Stimulated activated CD8-positive, alpha-beta memory T cell treated with anti-CD3 and anti-CD28 coated beads, Interleukin-2, amount 100 ng/mL, for 48 hours (primary cell): ENCODE measurements at places on chromosomes 4 and X.

DNA sequence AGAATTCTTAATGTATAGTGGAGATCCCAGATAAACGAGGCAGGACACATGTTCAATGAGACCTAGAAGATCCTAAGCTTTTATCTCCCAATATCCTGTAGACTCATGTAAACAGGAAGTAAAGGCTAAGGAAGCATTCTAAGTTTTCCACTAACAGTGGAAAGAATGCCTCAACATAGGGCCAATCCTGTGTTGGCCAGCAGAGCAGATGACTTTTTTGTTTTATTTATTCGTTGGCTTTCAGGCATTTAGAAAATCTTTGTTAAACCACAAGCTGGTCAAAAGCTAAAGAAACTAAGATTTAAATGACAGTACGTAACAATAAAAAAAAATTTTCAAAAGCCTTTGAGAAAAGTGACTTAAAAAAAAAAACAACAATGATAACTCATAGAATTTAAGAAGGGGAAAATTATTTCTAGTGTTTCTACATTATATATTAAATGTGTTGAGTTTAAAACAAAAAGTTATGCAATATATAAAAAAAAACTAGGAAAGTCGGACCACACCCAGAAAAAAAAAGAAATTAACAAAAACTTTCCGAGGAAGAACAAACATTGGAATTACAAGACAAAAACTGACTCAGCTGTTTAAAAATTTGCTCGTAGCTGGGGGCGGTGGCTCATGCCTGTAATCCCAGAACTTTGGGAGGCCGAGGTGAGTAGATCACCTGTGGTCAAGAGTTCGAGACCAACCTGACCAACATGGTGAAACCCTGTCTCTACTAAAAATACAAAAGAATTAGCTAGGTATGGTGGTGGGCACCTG is 759.3 kb downstream of the FSTL5 start:
- DNase-seq = no peak

- DNase-seq = peak; percentile 50
Observed at GRCh38 chr4:108030332-108030731, 40.6 kb downstream of the HADH start.

DNA sequence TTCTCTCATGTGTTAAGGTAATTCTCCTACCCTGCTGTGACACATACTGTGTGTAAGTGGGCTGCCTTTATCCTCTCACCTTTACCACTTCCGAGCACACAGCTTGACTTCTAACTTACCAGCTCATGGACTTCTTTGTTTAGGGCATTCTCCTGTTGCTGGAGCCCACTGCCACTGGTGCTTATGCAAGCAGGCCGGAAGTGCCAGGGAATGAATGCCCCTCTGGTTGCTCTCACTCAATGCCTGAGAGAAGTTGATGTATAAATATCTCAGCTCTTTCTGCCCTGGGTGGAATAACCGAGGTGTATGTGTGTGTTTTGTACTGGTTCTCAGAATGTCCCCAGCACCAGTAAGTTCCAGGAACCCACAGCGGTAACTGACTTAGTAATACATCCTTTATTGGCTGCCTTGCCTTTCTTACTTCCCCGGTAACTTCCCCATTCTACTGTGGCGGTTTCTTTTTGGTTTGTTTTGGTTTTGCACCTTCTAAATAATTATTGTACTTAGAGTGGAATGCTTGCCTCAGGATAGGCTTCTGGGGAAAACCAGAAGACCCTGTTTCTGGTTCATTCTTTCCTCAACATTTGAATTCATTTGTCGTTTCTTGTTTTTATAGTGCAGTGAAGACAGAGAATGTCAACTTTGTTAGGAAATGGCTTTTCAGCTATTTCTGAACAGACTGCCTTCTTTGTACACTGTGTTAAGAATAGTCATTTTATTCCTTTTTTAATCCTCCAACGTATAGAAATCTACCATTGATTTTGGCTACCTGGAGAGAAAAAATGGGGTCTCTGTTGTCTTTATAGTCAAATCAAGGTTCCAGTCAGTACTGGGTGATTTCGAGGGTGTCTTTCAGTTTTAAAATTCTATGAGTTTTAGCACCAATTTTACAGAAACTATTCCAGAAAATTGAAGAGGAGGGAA is 45.4 kb downstream of the CXorf58 start:
- DNase-seq = peak; percentile 3

DNA sequence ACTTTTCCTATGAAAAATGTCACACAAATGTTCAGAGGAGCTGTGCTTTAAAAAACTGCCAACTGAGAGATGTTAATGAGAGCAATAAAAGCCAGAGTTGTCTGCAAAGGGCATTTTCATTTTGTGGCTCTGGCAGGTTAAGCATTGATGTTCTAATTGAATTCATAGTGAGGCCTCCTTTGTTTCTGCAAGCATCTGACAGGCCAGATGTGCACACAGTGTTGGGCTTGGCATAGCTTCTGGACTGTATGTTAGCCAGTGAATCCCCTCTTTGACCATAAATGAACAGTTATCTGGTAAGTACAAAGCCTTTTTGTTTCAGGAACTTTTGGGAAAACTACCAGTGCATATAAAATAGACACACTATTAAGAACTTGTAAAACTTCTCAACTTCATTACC is 81.9 kb downstream of the JADE3 start:
- DNase-seq = no peak

DNA sequence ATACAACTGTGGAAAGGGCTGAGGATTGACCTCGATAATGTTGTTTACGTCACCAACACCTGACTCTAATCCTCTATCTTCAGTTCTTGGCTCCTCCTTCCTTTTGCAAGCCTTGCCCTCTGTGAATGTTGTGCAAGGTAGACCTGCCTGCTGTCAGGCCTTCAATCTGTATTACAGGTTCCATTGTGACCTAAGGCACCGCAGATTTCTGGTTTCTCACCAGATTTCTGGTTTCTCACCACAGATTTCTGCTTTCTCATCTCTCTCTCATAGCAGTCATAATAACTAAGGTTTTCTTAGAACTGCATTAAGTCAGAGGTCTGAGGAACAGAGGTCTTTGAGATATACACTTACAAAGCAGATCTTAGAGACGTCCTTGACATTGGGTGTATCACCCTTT is 51.5 kb upstream of the ETNPPL start:
- no peak for DNase-seq

GRCh38 chr4:56303921-56304320 is 83.4 kb downstream of the AASDH start:
- no peak for DNase-seq

- DNase-seq = no peak
Observed at GRCh38 chr4:10577018-10577417, 107.5 kb downstream of the CLNK start.

DNA sequence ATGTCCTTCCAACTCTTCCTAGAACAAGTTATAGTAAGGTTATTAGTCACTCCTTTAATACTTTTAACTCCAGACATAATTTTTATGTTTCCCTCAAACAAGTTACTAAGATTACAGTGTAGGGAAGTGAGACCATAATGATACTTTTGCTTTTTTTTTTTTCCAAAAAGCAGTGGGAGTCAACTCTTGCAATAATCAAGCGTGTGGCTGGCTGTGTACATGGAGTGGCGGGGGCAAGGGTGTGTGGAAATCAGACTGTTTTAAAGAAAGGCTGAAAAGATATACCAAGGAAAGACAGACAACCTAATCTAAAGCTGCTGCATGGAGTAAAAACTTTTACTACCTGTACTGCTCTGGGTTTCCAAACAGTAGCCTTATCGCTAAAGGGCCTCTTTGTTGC is 4.1 kb downstream of the NOA1 start:
- no peak for DNase-seq

DNA sequence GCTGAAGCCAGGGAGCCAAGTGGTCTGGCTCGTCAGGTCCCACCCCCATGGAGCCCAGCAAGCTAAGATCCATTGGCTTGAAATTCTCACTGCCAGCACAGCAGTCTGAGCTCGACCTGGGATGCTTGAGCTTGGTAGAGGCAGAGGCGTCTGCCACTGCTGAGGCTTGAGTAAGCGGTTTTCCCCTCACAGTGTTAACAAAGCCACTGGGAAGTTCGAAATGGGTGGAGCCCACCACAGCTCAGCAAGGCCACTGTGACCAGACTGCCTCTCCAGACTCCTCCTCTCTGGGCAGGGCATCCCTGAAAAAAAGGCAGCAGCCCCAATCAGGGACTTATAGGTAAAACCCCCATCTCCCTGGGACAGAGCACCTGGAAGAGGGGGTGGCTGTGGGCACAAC is 353.8 kb downstream of the NAP1L3 start:
- no peak for DNase-seq

- no peak for DNase-seq
Observed at GRCh38 chr4:84870398-84871163, 95.9 kb downstream of the WDFY3 start.

DNA sequence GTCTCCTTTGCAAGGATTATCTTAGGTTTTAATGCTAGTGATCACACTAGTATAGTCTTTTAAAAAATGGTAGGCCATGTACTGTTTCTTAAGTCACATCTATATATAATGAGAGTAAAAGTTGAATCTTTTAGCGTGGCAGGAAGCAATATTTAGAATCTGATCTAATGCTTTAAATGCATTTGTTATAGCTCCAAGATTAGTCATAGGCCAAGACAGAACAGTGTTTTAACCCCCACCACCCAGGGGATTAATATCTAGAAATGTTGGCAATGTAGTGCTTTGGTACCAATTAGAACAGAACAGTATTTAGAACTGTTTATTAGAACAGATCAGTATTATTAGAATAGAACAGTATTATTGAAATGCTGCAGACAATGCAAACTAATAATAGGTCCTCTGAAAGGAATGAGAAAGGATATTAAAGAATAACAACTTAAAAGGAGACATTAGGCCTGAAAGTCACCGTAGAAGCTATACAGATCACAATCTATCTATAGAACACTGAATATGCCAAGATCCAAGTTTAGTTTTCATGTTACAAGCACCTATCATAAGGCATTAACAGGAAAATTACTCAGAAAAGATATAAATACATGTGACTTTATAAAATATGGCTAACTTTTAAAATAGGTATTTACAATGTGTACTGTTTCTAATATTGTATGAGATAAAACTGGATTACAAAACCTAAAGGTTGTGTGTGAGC is 146.2 kb downstream of the NPNT start:
- DNase-seq = no peak

DNA sequence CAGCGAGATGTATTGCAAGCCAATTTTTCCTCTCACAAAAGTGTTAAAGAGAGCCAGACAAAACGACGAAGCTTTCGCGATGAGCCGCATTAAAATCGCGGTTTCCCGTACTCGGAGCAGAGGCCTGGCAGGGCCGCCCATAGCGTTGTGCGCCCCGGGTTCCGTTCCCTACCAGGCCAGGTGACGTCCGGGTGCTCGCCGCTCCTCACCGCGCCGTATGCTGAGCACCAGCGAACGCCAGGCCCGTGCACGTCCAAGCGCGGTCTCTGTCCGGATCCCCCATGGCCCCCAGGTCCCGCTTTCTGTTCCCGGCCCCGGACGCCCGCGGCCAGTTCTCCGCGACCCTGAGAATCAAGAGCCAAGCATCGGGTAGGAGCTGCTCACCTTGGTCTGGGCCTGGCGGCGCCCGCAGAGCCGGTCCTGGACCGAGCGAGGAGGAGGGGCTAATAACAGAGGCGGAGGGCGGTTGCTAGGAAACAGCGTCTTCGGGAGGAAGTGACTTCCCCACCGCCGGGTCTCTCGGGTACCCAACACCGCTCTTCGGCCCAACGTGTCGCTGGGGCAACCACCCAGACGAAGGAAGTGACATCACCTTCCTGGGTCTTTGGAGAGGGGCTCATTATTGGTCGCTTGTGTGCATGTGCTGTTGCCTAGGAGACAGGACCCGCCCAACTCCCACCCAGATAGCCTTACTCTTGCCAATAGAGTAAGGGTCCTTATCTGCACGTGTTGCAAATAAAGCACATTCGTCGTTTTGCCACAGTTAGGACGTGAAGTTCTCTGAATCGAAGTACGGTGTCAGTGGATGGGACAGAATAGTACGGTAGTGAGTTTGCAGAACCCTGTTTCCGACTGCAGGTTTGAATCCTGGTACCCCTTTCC is at the start of gene MAP9:
MAP9 (minus strand) TSS at position 579 of the 882 bp plus-strand sequence. CDS start 1,115 bp downstream, outside the sequence.
- peak; percentile 79 for DNase-seq

DNA sequence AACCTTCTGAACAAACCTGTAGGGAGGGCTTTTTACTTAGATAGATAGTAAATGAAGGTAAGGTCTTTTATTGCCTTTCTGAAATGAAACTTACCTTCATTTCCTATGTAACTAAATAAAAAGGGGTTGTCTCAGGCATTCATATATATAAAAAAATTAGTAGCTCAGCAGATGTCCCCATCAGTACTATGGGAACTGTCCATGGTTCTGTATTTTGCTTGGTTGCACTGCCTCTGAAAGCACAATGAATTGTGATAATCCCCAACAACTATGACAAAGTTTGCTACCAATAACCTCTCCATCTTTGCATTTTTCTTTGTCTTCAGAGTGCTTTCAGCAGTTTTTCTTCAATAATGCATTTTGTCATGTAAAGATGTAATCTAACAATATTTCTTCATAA is 222.4 kb downstream of the SLIT2 start:
- DNase-seq = no peak

GRCh38 chr4:149493492-149493891 is 322.2 kb downstream of the IQCM start:
- DNase-seq = no peak

DNA sequence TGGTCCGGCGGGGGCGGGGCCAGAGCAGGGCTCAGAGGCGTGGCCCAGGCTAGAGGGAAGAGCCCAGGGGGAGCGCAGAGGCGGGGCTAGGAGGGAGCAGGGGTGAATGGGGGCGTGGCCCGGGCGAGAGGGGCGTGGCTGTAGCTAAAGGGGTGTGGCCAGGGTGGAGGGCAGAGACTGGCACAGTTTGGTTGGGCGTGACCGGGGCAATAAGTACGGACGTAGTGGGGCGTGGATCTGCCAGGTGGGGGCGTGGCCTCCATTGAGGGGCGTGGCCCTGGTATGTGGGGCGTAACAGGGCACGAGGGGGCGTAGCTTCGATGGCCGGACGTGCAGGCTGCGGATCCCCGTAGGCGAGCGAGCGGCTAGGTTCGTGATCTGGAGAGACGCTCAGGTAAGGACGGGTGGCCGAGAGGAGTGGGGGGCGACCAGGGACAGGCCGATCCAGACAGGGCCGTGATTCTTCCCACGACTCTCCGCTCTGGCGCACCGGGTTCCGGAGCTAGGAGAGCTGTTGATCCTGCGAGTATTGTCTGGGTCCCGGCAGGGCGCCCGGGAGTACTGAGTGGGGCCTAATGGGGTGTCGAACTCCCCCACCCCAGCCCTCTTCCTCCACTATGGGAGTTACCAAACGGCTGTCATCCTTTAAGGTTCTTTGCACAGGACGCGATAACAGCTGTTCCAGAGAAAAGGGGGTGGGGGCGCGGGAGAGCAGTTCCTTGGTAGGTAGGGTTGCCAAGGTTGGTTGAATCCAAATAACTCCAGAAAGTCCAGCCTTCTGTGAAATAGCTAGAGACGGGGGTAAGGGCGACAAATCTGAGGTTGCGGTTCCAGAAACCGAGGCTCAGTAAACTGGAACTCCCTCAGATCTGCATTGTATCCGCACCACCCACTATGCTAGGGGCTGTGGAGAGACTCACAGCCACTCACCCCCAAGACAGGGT is at the start of gene CA5B:
CA5B (plus strand) TSS at position 312 of the 944 bp plus-strand sequence. CDS start 11,754 bp downstream, outside the sequence.
- peak; percentile 93 for DNase-seq

- no peak for DNase-seq
Observed at GRCh38 chrX:140022482-140022881, 57.2 kb upstream of the CXorf66 start.
